ENCODE measurements at places on chromosomes 11 and 22.

GRCh38 chr22:23219822-23220484, 39.6 kb downstream of the BCR start:
- no peak for DNase-seq

- DNase-seq, result no peak
These were observed 140.0 kb upstream of the MTMR2 start for GRCh38 chr11:96063886-96064285.

DNA sequence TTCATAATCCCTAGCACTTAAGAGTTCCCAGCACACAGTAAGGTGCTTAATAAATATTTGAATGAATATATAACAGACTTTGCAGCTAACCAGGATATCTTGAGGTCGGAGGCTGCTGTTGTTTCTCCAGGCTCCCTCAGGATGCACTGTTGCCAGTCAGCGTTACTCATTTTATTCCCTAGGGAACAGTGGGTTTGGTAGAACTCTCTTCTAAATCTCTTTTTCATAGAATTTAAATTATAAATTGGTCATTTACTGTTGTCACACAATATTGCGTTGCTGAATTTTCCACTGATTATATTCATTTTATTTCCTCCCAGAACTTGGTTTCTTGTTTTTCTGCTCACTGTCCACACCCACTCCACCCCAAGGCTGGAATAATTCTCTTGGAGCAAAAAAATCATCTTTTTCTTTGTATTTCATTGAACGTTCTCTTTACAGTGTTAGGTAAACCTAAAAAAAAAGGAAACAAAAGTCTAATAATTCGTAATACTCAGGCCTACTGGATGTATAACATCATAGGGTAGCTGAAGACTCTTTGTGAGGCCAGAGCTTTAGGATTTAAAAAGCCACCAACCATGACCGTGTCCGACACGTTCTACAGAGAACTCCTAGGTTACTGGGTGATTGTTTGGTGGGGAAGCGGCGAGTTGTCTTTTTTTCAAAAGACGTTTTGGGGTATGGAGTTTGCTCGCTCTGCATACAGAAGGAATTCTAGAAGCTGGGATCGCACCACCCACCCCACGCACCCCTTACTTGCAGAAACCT, 766 bp upstream of the CAPRIN1 start:
- DNase-seq, result no peak

DNA sequence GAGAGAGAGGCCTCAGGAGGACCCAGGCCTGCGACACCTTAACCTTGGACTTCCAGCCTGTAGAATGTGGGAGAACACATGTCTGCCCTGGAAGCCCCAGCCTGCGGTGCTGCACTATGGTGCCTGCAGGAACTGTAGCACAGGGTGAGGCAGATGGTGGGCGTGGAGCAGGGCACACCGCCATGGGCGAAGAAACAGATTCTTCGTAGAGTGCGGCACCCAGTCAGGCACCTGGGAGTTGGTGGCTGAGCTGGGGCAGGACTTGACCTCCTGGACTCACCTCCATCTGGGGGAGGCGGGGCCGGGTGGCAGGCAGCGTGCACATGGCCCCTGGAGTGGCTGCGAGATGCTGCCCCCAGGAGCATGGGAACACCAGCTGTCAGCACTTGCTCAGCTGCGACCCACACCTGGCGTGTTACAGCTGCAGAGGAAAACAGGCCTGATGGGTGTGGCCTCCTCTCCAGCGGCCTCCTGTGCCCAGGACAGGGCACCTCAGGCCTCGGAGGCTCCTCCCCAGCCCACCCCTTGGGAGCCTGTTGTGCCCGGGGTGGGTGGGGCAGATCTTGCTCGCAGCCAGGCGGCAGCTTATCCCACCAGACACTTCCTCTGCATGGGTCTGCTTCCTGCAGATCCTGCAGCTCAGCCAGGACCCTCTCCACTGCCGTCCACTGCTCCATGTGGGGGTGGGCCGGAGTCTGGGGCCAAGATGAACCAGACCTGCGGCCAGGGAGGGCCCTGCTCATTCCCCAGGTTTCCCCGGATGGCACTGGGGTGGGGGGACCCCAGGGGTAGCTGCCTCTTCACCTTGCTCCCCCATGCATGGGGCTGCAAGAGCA, 80.4 kb downstream of the MYEOV start:
- DNase-seq, result no peak

- DNase-seq, result no peak
These were observed 64.6 kb downstream of the EXT2 start for GRCh38 chr11:44159848-44160721.

GRCh38 chr11:31807799-31808667, 3.1 kb downstream of the PAX6 start:
- no peak for DNase-seq

- DNase-seq, result no peak
These were observed 81.3 kb downstream of the SYT9 start for GRCh38 chr11:7332962-7333361.

- no peak for DNase-seq
These were observed 29.0 kb downstream of the CAPN1 start for GRCh38 chr11:65210748-65211147.

- DNase-seq, result no peak
These were observed 213.7 kb downstream of the CWF19L2 start for GRCh38 chr11:107243929-107244328.

All from forelimb muscle (tissue), 1 donor.